ENCODE measurements at places on chromosomes 1 and 21. TPM values are rescaled to one million over a fixed set of nuclear protein-coding genes. Genes with fewer than 3 reads are reported as not detected.

Gene FCRL6
- total RNA-seq: not detected

Gene ARL8A
- 102 TPM for total RNA-seq

Gene PLD5
- total RNA-seq: 0.05 TPM

Gene CRNN
- total RNA-seq: 0.62 TPM

Gene AIM2
- not detected for total RNA-seq

Gene LCE2A
- not detected for total RNA-seq

Gene AMY1A
- total RNA-seq: 1.9 TPM
